ENCODE measurements at places on chromosomes 5 and 9.

DNA sequence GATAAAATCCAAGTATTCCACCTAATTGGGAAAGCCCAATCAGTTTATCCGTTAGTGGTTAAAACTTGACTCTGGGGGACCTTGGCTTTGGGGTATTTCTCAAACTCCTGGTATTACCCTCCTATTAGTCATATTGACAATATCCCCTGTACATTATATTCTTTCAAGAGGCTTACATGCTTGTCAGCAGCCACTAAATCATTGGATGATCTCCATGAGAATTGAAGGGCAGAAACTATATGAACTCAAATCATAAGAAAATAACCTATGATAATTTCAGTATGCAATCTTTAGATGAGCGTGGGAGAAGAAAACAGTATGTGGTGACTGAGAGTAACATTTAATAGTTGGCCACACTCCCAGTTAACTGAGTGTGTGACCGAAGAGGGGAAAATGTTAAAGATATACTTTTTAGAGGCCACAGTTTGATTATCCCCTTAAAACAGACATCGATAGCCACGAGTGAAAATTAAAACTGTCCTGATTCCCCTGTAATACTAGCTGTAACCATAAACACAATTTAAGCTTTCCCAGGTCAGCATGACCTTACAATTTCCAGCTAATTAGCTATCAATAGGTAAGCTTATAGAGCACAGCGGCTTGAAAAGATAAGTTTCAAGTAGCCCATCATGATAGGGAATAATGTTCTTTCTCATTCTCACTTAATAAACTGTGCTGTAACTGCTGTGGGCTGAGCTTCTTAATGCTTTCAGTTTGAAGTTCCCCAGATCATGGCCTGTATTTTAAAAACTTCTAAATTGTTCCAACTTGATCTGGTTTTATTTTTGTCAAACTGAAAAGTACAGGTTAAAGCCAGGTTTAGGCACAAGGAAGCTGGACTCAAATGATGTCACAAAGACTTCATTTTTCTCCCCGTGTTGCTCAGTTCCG lies 58.6 kb downstream of the PUM3 start:
- DNase-seq = no peak

DNA sequence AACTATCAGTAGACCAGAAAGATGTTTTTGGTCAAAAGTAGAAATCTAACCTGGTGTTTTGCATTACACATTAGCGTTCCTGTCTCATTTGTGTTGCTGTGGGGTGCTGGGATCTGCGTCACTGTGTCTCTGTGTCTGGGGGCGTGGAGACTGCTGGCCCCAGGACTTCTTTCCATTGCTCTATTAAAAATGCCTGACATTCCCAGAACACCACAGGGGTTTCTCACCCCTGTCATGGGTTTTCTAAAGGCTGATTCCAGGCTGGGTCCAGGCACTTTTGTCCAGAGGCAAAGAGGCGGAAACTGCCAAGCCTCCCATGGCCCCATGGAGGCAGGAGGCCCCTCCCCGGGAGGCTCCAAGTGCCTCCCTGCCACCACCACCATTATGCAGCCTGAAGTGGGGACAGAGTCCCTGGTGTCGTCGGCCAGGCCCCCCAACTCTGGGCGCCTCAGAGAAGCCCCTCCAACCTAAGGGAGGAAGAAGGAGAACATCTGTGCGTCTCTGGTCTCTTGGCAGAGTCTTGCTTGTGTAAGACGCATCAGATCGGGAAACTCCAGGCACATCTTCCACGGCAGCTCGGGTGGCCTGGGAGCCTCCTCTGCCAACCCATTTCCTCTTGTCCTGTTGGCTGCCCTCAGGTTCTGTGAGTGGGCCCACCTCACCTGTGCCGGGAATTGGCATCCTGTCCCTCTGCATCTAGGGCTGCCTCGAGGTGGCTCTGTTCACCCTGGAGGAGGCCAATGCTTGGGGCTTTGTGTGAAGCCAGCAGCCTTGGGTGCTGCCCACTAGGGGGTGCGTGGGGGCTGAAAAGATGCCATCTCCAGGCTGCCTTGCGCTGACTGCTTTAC lies 13.8 kb upstream of the PLEKHG4B start:
- DNase-seq = peak; percentile 40

DNA sequence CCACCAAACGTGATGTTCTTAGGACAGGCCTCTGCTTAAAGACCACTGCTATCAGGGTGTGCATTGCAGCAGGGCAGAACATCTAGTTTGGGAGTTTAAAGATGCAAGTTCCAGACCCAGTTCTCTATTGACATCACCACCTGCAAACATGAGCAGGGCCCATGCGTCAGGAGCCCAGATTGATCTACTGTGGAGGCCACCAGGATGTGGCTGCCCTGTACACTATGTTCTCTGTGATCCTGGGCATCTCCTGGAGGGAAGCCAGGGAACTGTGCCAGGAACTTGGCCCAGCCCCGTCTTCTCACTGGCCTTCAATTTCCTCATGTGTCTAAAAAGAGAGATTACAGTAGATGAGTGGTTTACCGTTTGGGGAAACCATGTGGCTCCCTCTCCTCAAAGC lies 87.1 kb downstream of the PDE6A start:
- DNase-seq = peak; percentile 83

DNA sequence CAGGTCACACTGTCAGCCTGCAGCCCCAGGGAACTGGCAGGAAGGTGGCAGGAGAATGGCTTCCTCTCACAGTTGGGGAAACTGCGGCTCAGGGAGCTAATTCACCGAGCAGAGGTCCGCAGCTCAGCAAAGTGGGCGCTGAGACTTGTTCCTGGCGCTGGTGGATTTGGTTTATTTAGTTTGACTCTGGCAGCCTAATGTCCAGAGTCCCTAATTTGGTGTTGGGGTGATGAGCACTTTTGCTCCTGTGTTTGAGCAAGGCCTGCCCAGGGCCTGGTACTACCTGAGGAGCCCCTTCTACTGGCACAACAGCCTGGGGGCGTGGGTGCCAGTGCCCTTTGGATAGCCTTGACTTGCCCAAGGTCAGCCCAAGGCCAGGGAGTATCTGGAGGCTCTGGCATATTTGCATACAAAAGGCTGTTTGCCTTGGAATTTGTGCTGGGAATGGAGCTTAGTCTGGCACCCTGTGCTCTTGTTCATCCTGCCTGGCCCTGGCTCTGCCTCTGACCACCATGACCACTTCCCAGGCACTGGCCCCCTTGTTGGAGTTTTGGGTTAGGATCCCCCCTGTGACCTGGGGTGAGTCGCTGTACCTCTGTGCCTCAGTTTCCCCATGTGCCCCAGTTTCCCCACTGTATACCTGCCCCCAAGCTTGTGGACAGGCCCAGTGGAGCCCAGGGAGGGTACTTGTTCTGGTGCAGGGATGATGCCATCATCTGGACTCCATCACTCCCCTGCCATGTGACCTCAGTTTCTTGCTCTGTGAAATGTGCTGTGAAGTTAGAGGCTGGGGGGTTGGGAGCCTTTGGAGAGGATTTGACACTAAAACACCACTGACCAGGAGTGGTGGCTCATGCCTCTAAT lies 1.4 kb downstream of the SUSD3 start:
- no peak for DNase-seq

DNA sequence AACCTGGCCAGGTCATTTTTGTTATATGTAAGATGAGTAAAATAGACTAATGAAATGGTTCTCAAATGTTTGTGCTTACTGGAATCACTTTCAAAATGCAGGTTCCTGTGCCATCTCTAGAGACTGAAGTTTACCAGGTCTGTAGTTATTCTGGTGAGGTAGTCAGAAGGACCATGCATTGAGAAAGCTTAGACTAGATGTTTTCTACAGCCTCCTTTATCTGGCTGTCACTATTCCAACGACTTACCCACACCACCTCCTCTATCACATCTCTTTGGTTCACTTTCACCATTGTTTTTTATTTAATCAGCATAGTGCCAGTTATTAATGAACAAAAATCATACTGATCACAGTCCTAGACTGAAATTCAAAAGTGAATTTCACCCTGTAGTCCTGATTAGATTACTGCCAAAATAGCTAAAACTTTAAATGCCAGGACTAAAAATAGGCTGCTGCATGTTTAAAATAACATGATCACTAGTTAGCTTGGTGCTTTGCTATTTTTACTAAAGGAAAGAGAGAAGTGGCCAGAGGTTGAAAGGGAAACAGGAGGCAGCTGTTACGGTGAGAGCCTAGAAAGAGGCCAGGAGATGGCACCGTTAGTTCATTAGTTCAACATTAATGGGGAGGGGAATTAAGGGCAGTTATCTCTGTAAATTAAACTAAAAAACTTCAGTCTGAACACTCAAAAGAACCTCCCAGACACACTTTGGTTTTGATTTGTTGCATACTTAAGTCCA lies 13.9 kb upstream of the FNIP1 start:
- DNase-seq = peak; percentile 6

- no peak for DNase-seq
Observed at GRCh38 chr9:134647359-134648080, 5.9 kb downstream of the COL5A1 start.

All from lung microvascular endothelial cell (primary cell).